ENCODE measurements at places on chromosomes 11 and 22.

DNA sequence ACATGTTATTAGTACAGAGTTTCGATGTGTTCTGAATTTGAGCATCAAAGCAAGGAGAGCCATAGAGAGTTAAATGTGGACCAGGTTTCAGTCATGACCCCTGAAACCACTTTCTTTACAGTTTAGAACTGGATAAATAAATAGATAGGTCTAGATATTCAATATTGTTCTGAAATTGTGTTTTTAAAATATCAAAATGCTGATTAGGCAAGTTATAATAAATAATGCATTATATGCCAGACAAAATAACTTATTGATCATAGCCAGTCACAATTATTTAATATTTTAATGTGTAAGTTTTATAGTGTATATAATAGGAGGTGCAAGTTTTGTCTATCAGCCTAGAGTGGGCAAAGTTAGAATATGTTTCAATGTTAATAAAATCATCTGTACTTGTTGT, 569.5 kb downstream of the METTL15 start:
- no peak for DNase-seq

GRCh38 chr11:20099527-20099926, 60.7 kb downstream of the DBX1 start:
- DNase-seq, result no peak

- DNase-seq, result no peak
Observed at GRCh38 chr11:102664001-102664752, 39.0 kb upstream of the MMP20 start.

GRCh38 chr11:1863352-1864216, 10.7 kb downstream of the LSP1 start:
- peak; percentile 87 for DNase-seq

- DNase-seq, result no peak
Observed at GRCh38 chr22:31615940-31616314, 46.1 kb downstream of the PISD start.

- no peak for DNase-seq
Observed at GRCh38 chr11:76698321-76699043, 27.9 kb upstream of the LRRC32 start.

- peak; percentile 77 for DNase-seq
Observed at GRCh38 chr11:43574949-43575912, 105.3 kb upstream of the HSD17B12 start.

DNA sequence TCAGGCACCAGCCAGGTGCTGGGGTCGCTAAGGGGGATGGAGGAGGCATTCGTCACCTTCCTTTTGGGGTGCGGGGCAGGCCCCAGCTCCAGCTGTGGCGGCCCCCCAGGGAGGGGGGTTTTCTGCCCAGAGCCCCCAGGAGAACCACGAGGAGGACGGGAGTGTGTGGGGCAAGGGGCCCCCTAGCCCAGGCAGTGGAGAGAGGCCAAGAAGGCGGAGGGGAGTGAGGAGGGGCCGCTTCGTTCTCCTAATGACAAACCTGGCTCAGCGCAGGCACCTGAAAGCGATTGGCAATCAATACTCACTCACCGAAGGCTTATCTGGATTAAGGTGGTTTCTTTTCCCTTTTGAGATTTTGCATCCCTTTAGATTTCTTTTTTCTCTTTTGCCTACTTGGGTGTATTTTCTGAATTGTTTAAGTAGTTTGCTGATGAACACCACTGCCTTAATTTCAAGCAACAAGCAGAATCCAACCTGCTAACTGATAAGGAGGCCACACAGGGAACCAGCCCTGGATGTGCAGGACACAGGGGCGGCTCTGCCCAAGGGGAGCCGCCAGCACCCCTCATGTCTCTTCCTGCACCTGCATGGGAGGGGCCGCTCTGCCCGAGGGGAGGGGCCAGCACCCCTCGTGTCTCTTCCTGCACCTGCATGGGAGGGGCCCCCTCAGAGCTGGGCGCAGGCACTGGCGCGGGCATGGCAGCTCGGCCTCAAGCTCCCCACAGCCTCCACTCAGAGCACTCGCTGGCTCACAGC, 122.3 kb downstream of the BRD1 start:
- DNase-seq, result no peak

- peak; percentile 60 for DNase-seq
Observed at GRCh38 chr11:78228467-78228866, 39.7 kb downstream of the USP35 start.

GRCh38 chr11:15097411-15097810, 17.3 kb upstream of the INSC start:
- peak; percentile 59 for DNase-seq

DNA sequence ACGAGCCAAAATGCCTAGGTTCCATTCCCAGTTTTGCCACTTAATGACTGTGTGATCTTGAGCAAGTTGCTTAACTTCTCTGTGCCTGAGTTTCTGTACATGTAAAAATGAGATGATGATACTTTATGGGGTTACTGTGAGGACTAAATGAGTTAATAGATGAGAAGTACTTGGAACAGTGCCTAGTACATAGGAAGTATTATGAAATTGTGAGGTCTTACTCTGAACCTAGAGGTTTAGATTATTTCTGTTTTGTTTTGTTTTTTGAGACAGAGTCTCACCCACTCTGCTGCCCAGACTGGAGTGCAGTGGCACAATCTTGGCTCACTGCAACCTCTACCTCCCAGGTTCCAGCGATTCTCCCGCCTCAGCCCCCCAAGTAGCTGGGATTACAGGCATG, 227.0 kb upstream of the POU2AF2 start:
- DNase-seq, result peak; percentile 77

DNA sequence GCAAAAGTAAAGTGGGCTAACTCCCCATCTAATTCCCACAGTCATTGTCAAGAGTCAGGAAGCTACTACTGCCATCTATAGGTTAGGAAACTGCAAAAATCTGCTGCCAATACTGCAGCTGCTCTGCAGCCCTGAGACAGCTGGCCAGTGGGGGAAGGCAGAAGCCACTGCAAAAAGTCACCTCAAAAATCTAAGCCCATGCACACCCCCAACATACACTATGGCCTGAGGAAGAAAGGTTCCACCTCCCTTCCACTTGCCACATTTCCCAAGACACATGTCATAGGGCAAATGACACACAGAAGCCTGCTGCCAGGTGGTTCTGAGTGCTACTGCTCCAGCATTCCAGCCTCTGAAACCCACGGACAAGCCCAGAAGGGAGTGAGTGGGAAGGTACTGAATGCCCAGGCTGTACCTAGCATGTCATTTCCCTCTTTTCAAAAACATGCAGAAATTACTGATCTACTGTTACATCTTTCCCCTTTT, 36.9 kb downstream of the DGCR2 start:
- DNase-seq, result peak; percentile 43

GRCh38 chr11:1458340-1459218, 28.0 kb downstream of the MOB2 start:
- DNase-seq, result peak; percentile 22

- no peak for DNase-seq
Observed at GRCh38 chr11:121802542-121802941, 313.5 kb downstream of the BLID start.

DNA sequence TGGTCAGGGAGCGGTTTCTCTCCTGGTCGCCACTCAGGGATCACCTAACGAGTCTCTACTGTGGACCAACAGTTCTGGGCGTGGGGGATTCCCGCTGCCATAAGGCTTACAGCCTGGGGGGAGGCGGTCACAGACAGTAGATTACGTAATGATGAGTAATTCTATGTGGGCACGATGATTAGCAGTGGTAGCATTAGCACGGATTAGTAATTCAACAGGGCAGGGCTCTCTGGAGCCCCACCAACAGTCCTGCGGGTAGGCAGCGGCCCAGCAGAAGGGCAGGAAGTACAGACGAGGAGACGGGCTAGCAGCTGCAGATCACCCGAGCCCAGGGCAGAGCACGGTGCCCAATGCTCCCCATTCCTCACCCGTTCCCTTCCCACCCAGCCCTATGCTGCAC, 3.6 kb downstream of the SHISAL1 start:
- DNase-seq, result peak; percentile 95

DNA sequence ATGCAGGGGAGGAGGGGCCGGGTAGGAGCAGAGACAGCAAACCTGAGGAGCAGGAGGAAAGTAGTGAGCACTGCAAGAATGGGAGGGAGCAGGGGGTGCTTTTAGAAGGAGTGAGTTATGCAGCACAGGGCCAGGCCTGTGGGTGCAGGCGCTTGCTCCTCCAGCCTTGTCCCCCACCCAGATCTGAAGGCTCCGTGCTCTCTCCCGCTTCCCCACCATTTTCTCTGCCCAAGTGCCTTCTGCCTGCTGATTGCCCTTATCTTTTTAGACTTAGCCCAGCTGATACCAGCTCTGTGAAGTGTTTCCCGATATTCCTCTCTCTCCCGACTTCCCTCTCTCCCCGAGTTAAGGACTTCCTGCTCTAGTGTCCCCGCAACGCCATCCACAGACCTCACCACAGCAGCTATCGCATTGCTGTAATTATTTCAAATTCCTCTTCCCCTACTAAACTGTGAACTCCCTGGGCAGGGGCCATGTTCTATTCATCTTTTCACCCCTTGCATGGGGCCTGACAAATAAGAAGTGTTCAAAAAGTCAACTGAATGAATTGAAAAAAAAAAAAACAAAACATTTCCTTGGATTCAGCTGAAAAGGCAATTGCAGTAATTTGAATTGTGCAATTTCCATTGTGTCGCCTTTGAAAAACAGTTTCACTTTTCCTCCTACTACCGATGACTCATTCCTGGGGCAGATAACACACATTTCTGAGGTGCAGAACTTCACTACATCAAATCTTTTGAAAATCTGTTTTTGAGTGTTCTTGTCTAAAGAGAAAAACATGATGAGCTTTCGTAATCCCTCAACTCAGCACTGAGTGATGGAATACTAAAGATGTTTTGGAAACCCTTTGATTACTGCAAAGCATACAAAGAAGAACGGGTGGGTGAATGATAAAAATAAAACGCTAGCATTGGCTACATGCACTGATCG, 69.7 kb upstream of the BMAL1 start:
- peak; percentile 91 for DNase-seq

GRCh38 chr11:3158821-3159220, 6.3 kb downstream of the OSBPL5 start:
- DNase-seq, result no peak

DNA sequence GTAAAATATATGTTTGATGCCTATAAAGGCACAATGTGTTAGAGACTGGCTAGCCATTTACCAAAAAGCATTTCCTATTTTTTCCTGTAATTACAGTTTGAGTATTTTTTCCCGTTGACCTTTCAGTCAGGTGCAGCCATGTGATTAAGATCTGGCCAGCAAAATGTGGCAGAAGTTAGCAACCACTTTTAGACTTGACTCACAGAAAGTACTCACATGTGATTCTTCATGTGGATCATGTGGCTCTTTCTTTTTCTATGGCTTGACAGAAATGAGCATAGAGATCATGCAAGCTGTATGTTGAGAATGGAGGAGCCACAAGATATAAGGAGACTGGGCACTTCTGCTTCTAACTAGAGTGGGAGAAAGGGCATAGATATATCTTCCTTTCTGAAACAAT, 27.3 kb upstream of the RAB38 start:
- DNase-seq, result no peak

GRCh38 chr22:23110922-23111527, 30.8 kb downstream of the RSPH14 start:
- no peak for DNase-seq

DNA sequence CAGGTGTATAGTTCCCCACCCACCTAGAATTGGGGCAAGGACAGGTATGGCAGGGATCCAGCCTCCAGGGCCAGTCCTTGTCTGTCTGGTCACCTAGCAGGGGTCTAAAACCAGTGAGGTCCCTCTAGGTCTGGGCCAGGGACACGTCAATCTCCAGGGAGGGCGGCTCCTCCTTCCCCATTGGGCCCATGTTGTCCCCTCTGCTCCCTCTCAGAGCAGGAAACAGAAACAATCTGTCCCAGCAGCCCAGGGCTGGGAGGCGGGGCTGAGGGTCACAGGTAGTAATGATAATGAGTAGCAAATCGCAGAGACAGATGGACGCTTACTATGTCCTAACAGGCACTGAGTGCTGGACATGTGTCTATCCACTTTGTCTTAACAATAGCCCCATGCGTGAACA, 22.8 kb upstream of the SYT7 start:
- DNase-seq, result no peak

DNA sequence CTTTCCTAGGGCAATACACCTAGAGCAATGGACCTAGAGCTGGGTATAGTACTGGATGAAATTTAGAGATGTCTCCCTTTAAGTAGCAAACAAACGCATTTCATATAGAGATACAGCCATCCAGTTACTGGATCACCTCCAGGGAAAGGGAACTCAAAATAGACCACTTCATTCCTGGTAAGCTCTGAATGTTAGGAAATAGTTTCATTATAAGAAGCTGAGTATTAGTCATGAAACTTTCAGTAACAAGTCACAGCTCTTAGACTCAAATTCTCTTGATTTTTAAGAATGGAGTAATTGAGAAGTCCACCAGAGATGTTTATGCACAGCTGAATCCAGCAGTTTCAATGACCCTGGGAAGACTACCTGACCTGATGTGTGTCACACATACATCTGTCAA, 221.9 kb downstream of the FAM76B start:
- DNase-seq, result peak; percentile 70

- DNase-seq, result no peak
Observed at GRCh38 chr22:44046485-44047141, 22.5 kb downstream of the PARVB start.

GRCh38 chr22:45781459-45781858, 109.8 kb downstream of the ATXN10 start:
- DNase-seq, result no peak

- no peak for DNase-seq
Observed at GRCh38 chr11:78651923-78652842, 77.5 kb upstream of the NARS2 start.

DNA sequence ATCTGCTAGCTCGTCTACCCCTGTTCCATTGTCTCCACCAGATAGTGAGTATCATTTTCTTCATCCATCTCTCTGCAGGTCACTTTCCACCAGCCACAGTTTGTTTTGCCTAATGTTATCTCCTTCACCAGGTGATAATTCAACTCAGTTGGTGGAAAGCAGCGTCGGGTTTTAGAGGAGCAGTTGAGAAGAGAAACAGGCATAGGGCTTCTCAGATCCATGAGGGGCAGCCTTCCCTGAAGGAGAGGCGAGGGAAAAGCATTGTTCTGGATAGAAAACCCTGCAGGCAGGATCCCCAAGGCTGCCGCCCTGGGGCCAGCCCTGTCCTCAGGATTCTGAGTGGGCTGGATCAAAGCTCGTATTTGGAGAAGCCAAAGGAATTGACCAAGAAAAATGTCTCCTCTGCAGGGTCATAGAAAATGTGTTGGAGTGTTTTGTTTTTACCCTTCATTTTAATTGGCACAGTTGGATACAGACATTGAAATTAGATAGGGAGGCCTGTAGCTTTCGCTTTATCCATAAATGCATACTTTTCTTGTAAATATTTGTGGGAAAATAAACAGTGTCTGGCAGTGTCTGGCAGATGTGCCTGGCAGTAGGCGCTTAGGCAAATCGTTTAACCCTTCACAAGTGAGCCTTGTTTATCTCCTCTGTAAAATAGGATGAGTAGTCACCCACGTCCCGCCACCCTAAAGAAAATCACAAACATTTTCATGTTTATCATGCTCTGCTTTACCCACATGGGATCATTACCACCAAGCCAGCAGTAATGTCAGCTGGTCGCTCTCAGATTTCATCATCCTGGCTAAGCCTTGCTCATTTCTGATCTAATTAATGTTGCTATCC, 73.4 kb upstream of the TTC12 start:
- DNase-seq, result no peak

DNA sequence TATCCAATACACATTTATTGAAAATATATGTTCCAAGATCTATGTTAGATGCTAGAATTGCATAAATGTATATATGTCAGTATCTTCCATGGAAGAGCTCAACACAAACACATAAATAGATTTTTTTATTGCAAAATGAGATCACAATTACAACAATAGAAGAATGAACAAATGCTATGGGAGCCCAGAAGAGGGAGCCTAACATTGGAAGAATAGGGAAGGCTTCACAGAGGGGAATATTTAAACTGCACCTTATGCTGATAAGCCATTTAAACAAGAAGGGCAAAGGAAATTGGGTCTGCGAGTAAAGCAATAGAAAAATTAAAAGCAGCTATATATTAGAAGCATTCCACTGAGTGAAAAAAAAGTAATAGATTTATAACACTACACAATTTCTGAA, 96.1 kb upstream of the LRRC55 start:
- DNase-seq, result peak; percentile 8
